ENCODE measurements at places on chromosomes 2 and 18.

GRCh38 chr2:60676706-60677330 is 79.2 kb upstream of the PAPOLG start:
- no peak for DNase-seq

DNA sequence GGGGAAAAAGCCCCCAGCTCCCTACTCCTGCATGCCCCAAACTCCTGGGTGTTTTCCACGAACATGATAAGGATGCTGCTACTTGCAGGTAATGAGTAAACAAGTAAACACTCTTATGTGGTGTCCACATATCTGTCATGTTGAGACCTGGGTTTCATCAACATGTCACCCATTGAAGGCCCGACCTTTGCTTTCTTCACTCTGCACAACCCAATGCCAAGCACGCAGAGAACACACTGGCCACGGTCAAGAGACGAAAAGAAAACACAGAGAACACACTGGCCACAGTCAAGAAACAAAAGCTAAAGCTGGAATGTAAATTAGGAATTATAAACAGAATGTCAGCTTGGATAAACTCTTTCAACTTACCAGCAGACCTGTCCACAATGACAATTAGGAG is 143.1 kb downstream of the TTC32 start:
- DNase-seq, result no peak

DNA sequence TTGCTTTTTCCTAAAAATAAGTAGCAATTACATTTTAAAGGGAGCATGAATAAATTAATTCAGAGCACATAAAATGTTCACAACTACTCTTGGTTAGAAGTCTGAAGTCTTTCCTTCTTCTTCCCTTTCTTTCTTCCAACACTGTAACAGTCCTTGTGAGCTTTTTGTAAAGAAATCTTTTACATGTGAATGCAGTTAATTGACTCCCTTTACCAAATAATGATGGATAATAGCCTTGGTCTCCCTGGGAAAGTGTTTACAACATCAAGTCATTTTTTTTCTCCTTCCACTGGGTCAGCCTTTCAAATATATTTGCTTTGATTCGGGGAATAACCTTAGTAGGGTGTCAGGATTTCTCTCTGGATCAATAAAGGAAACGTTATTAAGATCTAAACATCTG is 39.1 kb downstream of the CALCRL start:
- no peak for DNase-seq

DNA sequence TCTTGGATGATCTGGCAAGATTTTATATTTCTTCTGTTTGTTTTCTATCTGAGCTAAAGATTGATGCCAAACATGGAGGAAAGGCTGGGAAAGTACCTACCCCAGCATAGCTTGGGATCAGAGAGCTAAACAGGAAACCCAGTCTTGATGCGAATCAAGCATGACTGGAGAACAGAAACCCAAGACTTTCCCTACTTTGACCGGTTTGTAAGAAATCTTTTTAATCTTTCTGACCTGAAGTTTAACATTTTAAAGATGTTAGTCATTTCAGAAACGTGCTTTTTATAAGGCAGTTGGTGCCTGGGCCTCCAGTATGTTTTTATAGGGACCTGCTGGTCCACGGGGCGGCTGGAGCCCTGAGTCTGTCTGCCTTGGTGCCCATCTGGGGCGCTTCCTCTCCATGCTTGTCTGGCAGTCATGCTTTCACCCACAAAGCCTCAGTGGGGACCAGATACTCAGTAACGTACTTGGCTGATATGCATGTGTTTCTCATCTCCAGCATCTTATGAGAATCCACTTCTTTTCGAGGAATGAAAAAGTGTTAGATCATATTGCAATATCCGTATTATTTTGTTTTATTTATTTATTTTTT is 266.5 kb downstream of the PTGR3 start:
- no peak for DNase-seq

DNA sequence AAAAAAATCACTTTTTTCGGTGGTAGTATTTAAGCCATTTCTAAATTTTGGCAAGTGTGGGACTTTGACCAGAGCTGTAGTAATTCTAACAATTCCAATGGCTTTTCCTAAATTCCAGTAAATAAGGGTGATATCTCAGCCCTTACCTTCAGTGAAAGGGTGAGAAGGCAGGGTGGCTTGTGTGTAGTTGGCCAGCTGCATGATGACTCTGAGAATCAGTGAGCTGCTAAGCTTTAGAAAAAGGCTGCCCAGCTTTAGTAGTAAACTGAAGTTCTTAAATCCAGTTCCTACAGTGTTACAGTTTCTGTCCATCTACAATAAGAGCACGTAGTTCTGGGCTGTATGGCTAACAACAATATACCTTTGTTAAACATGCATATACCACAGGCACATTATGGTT is 42.0 kb downstream of the OXER1 start:
- DNase-seq, result no peak

DNA sequence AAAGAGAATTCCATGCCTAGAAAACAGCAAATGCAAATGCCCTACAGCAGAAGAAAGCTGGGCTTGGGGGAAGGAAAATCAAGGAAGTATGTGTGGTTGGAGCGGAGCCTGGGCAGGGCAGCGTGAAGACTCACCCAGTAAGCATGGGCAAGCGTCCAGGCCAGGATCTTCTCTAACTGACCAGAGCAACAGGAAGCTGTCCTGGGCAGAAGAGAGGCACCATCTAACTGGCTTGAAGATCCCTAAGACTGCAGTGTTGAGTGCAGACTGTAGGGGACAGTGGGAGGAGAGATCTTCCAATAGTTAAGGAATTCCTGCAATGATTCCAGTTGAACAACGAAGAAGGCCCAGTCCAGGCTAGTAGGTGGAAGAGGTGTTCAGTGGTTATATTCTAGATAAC is 57.9 kb downstream of the NXPH2 start:
- DNase-seq, result no peak

DNA sequence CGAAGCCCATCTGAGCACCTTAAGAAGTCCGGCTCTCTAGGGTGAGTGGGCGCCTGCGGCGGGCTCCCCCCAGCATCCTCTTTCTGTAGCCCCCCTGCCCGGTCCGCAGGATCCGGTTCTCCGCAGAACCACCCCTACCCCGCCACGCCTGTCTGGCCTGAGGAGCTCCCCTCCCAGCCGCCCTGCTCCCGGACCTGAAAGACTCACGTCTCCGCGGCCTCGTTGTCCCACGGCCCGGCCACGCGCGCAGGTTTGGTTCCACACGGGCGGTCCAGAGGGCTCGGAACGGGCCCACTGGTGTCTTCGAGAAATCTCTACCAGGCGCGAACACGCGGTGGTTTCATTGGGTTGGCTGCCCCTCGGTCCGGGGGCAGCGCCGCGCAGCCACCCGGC is 237 bp downstream of the SLC39A6 start:
- DNase-seq, result no peak

- no peak for DNase-seq
Measured at GRCh38 chr18:49920731-49921130, 107.4 kb upstream of the ACAA2 start.

GRCh38 chr2:216469661-216470060 is 29.0 kb upstream of the RPL37A start:
- DNase-seq, result no peak

DNA sequence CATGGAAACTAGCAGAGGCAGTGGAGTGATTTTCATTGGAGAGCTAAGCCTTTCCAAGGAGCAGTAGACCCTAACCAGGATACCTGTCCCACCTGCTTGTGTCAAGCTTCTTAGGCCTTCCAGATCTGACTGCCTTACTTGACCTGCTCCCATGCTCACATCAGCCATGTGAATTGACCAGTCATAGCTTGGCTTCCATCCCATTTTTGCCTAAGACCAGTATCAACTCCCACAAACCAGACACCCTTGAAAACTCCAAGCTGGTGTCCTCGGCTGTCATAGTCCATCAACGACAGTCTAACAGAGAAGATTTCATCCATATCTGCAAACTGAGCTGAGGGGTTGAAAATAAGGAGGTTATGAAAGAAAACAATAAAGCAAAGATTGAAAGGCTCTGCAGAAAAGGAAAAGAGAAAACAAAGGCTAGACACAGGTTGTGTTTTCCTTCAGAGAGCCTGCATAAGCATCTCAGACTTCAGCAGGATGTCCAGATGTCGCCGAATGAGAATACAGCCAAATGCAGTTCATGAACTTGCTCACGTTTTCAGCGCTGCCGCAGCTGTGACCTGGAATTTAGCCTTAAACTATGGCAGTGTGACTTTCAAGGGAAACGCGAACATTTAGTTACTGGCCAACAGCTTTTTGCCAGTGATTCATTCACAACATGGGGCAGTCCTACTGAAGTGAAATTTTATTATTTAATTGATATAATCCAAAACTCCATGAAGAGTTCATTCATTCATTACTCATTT is 868.1 kb upstream of the ID2 start:
- no peak for DNase-seq

DNA sequence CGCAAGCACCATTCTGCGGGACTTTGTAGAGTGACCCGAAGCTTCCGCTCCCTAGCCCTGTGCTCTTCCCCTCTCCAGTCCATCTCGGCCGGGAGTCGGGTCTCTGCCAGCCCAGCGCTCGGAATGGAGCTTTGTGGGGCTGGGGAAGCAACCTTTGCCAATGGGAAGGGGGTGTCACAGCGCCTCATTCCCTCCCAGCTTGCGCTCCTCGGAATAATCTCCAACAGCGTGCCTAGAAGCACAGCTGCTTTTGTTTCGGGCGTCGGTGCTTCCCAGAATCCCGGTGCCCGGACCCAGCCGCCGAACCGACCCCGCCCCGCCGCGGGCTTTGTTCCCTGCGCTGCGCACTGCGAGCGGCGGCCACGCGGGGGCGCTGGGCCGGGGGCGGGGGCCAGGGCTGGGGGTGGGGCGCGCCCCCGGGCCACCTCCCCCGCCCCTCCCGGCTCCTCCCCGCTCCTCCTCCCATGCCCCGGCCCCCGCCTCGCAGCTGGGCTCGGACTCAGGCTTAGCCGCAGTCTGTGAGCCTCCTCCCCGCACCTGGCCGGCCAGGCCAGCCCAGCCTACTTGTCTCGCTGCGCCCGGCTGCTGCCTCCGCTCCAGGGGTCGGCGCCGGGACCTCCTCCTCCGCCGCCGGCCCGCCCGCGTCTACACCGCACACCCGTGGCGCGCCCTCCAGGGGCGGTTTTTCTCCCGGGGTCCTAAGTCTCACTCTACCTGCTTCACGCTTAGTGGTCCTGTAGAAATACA is 77.7 kb upstream of the SMAD2 start:
- DNase-seq, result peak; percentile 30

GRCh38 chr2:213080969-213081617 is 70.3 kb downstream of the IKZF2 start:
- no peak for DNase-seq

- no peak for DNase-seq
Measured at GRCh38 chr2:169964740-169965139, 137.5 kb downstream of the UBR3 start.

- DNase-seq, result peak; percentile 25
Measured at GRCh38 chr2:19541884-19542283, 183.5 kb upstream of the OSR1 start.

DNA sequence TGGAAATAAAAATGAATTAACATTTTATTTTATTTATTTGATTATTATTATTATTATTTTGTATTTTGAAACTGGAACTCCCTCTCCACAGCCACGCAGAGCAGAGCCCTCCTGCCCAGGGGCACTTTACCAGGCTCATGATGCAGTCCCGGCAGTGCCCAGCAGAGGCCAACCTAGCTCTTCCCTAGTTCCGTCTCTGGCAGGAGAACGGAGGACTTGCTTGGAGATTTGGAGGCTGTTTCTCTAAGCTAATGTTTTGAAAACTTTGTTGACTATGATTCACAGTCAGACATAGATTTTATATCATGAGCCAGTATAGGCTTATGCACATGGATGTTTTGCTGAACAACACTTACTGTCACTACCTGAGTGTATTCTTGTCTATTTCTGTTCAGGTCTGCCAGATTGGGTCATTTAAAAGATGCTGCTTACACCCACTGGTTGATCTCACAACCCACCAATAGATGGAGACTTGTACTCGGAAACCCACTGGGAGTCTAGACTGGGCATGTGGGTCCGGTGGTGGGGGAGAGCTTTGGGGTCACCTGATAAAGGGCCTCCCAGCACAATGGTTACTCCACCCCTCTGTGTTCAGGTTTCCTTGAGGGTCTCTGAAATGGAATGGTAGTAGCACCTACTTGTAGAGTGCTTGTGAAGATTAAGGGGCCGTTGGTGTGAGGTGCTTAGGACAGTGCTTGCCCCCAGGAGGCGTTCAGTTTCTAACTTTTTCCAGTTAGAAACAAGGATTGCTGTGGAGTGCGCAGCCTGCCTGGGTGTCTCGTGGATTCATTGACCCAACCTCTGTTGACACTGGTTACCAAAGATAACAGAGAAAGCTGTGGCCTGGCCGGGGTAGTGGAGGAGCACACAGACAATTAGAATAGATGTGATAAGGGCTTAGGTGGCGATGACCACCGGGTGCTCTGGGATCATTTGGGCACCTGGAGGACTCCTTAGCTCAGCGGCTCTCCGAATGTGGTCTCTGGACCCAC is 177.3 kb downstream of the HAUS1 start:
- peak; percentile 49 for DNase-seq

DNA sequence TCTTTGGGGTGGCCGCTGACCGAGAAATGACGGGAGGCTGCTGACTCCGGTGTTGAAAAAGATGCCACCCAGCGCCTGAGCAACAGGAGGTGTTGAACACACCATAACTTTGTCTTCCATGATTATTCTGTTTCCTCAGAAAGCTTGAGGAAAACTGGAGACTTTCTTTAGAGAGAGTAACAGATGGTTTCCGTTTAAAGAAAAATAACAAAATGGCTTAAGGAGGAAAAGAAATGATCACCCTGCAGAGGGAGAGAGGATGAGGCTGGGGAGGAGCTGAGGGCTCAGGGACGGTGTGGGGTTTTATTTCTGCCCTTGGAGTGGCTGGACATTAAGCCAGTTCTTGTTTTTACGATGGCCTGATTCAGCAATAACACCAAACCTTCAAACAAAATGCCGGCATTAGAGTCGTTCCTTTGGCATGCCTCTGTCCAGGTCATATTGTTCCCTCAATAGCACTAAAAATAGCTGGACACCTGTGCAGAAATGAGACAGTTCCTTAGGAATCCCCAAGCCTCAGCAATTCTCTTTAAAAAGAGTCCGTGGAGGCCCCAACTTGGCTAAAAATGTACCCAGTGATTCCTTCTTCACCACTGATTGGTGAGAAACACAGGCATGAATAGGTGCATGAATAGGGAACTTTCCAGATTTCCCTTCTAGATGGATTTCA is 182.4 kb downstream of the ALPK2 start:
- DNase-seq, result no peak

GRCh38 chr2:149662556-149662955 is 75.0 kb upstream of the MMADHC start:
- no peak for DNase-seq

- peak; percentile 99 for DNase-seq
Measured at GRCh38 chr2:172442072-172442895, 14.9 kb downstream of the ITGA6 start.

Data from SW480 (cell line).